DMS53 (cell line): ENCODE measurements at places on chromosomes 1 and 21.

DNA sequence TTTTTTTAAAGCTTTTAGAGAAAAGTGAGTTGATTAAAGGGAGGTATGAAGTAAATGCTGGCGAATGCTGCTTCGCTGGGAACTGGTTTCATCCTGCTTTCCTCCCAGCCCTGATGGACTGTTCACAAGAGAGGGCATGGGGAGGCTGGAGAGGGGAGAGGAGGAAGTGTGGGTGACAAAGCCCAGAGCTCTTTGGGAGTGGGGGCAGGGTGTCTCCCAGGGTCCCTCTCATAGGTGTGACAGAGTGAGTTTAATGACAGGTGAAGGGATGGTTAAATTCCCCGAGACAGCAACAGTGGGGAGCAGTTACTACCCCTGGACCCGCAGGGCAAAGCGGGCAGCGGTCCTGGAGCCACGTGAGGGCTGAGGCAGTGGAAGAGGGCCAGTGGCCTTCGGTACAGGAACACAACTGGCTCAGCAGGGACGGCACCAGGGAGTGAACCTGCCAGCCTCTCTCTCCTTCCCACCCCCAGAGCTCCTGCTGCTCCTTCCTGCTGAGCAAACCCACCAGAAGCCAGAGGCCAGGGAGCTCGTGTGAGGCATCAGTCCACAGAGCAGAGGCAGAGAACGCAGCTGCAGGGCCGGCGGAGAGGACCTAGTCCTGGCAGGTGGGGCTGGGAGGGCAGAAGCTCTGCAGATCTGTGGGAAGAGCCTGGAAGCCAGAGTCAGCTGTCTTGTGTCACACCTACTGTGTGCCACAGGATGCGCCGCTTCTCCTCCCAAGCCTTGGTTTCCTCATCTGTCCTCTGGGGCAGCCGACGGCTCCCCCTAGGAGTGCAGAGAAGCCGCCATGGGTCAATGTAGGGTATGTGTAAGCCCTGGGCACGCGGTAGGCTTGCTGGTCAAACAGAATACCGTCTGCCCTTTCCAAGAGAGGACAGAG lies 20.9 kb upstream of the LRP8 start:
- no peak for DNase-seq

DNA sequence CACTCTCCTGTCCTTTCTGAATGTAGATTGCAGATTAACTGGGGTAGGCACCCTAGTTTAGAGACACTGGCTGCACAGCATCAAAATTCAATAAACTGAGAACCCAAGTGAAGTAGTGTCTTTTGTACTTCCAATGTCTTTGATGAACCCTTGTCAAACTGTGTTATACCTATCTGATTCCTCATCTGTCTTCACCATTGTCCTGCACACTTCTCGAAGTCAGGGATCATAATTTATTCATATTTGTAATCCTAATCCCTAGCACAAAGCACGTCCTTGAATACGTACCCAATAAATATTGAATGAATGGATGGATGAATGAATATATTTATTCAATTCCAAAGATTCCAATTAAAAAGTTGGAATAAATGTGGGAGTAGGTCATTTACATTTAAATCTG lies 256.6 kb upstream of the PTBP2 start:
- no peak for DNase-seq

- DNase-seq = peak; percentile 89
These were observed 7.6 kb downstream of the CDKN2C start for GRCh38 chr1:50977575-50978143.

DNA sequence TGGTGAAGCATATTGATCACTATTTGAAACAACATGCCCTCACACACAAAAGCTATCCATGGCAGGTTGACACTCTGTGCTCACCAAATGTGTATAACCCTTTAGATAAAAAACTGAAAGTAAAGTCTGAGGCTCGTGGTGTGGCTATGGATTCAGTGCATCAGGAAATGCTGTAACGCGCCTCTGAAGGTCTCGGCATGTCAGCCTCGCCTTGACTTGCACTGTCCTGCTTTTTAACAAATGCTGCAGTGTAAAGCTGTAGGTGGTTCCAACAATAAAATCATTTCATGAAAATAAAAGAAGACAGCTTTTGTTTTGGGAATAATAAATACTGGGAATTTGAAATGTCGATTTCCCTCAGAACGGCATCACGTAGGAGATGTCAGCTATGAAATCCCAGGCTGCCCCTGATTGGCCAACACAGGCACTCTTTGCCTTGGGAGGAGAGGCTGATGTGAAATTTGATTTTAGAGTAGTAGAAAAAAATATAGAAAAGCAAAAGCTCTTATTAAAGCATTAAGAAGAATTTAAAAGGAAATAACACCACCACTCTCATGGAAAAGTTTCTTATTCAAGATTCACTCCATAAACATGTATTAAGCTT lies 168.2 kb downstream of the DSCAM start:
- no peak for DNase-seq

DNA sequence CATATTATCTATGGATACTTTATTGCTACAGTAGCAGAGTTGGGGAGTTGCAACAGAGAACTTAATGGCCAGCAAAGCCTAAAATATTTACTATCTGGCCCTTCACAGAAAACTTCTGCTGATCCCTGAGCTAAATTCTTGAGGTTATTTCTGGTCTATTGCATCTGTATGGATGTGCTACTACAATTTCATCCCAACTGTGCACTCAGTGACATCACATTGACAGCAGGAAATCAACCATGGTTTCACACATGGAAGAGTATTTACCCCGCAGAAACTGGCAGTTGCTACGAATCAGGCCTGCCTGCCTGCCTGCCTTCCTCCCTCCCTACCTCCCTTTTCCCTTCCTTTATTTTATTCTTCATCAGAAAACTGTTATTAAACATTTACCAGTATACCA lies 12.1 kb downstream of the CLCA2 start:
- peak; percentile 40 for DNase-seq

GRCh38 chr1:64223329-64224151 lies 20.1 kb downstream of the UBE2U start:
- DNase-seq = peak; percentile 39

DNA sequence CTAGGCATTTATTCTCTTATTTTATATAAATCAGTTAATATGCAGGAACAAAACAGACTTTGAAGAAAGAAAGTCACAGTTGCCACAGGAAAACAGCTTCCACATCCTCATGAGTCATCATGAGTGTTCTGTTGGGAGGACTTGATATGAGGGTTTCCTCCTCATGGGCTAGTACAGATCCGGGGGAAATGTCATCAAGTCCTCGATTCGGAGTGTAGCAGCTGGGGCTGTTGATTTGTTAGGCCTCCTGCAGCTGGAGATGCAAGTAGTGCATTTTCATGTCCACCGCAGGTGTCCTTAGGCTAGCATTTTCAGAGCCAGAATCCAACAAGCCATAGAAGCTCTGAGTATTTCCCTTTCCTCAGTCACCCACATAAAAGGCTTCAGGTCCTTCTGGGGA lies 36.7 kb downstream of the ADAM30 start:
- peak; percentile 68 for DNase-seq

GRCh38 chr1:208172423-208173145 lies 71.6 kb downstream of the PLXNA2 start:
- no peak for DNase-seq

DNA sequence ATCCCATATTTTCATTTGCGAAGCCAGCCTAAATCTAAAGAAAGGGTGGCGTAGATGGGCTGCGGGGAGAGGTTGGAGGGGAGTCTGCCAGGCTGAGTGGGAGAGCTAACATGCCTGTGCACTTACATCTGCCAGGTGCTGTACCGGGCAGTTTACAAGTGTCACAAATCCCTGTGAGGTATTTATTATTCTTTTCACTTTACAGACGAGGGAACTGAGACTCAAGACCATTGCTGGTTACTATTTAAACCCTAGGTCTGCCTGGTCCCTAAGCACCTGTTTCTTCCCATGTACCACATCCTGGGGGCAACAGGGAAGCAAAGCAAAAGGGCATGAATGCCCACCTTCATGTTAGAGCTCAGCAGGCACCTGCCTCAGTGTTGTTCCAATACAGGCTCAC lies 19.4 kb upstream of the EFNA1 start:
- DNase-seq = no peak

DNA sequence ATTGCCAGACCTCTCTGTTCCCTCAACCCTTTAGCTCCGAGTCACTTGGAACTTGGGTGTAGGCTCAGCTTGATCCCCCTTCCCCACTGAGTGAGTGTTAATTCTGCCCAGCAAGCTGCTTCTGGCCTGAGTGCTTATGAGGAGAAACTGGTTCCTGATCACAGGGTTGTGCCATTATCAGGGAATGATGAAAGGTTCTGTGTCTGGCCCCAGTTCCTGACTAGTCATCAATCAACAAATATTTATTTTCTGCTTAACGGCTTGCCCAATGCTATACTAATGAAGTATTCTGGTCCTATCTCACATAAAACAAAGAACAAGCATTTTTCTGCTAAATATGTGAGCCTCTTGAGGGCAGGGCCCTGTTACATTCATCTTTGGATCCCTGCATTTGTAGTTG lies 20.8 kb downstream of the CC2D1B start:
- peak; percentile 50 for DNase-seq
